ENCODE measurements at places on chromosomes 11 and 22.

DNA sequence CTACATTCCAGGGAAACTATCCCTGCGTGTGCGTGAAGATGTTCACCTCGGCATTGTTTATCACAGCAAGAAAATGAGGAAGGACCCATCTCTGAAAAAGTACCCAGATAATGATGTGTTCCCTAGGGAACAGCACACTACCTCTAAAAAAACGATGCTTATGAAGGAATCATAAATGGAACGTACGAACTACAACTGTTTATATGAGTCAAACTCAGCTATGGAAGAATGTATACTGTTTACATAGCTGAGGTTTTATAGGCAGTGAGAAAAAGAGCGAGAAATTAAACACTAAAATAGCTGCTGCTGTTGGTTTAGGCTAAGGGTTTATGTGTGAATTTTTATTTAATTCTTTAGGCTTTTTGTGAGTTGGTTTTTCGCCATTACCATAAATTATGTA lies 48.9 kb downstream of the APOL1 start:
- no peak for DNase-seq

DNA sequence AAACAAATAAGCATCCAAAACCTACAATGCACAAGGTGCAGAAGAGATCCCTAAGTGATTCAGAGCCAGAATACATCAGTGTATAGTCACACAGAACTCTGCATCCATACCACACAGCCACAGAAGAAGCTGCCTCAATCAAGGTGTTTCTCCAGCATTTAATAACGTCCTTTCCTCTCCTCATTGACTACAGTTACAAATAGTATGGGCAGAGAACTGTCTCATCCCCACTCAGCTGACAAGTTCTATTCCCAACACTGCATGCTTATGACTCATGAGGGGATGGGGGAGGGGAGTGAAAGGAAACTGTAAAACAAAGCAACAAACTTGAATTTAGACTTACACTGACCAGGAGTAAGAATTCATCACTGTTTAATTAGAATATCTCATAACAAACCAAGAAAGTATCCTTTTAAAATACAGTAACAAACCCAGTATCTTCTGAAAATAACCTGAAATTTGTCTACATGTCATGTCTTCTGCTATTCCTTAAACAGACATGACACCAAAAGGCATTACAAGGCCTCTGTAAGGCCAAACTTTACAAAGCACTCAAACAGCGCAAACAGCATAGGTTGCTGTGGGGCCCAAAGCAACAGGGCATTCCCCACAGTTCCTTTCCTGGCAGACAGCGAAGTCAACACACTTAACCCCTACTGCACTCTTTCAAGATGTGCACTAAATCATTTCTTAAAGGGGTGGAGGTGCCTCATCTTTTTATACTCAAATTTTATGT lies 29.3 kb downstream of the CELF1 start:
- DNase-seq, result peak; percentile 54

DNA sequence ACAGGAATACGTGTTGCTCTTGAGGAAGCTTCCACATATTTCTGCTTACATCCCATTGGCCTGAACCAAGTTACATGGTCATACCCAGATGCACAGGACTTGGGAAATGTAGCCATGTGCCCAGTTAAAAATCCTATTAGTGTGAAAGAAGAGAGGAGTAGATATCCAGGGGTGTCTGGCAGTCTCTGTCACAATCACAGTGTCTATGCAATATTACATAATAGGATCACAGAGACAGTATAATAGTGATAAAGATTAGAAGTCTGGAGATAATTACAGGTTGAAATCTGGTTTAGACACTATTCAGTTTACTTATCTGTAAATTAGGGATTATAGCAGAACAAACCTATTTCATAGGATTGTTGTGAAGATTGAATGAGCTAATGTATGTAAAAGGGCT lies 62.6 kb upstream of the SLC6A5 start:
- DNase-seq, result no peak

- peak; percentile 56 for DNase-seq
Measured at GRCh38 chr22:47328550-47329243, 566.2 kb downstream of the TBC1D22A start.

DNA sequence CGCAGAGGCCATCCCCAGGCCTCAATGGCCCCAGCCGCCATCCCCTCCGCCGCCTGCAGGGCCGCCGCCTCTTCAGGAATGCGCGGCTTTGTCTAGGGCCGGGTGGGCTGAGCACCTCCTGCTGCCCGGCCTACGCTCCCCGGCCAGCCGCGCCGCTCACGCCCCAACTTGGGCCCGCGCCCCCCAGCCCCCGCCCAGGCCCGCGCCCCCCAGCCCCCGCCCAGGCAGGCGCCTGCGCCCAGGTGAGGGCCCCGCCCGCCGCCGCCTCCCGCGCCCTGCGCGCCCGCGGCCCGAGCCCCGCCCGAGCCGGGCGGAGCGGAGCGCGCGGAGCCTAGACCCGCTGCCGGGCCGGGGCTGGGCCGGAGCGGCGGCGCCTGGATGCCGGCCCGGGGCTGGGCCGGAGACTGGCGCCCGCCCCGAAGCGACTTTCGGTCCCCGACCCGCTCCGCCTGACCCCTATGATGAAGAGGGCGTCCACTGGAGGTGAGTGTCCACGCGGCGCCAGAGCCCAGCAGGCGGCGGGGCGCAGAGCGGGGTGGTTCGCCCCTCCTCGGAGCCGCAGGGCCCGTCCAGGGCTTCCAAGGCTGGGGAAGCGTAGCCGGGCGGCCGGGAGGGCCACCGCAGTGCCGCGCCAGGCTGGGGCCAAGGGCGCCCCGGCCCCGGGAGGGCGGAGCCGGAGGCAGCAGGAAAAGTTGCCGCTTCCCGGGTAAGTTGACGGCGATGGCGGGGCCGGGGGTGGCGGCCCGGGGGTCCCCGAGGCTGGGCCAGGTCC lies 34.3 kb upstream of the PRODH start:
- no peak for DNase-seq

GRCh38 chr11:101692980-101693379 lies 109.2 kb upstream of the TRPC6 start:
- no peak for DNase-seq

GRCh38 chr11:12640355-12640754 lies 33.9 kb upstream of the TEAD1 start:
- DNase-seq, result no peak

DNA sequence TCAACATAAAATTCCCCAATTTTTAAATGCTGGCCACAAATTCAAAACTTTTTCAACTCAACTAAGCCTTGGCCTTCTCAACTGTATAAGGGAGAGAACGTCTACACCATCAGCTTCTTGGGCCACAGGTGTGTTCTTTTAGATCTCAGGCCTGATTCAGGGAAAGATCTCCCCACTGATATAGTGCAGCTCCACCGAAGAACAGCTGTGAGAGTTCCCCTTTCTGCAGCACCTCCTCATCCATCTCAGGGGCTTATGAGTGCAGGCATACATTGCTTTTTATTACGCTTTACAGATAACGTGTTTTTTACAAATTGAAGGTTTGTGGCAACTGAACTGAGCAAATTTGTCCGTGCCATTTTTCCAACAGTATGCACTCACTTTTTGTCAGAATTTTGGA lies 8.0 kb upstream of the CD82 start:
- DNase-seq, result no peak

GRCh38 chr11:124183068-124183467 lies at the start of gene OR10D3:
Gene OR10D3, plus strand, starts transcription at chr11:124183345. Its CDS starts 1,925 bp downstream, at chr11:124185270.
- DNase-seq, result no peak

DNA sequence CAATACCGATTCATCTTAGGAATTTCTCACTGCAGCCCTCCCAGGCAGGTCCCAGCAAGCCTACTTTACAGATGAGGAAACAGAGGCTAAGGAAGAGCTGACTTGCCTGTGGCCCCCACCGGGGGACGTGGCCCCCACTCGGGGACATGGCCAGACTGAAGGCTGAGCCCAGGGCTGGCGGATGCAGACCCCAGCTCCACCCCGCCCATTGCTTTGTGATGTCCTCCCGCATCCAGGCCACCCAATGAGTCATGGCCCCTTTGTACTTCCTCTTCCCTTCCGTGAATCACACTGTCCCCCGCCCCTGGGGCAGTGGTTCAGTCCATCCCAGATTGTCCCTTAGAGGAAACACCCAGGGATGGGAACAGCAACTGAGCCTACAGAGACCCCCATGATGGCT lies 116.0 kb upstream of the ANO1 start:
- DNase-seq, result no peak

DNA sequence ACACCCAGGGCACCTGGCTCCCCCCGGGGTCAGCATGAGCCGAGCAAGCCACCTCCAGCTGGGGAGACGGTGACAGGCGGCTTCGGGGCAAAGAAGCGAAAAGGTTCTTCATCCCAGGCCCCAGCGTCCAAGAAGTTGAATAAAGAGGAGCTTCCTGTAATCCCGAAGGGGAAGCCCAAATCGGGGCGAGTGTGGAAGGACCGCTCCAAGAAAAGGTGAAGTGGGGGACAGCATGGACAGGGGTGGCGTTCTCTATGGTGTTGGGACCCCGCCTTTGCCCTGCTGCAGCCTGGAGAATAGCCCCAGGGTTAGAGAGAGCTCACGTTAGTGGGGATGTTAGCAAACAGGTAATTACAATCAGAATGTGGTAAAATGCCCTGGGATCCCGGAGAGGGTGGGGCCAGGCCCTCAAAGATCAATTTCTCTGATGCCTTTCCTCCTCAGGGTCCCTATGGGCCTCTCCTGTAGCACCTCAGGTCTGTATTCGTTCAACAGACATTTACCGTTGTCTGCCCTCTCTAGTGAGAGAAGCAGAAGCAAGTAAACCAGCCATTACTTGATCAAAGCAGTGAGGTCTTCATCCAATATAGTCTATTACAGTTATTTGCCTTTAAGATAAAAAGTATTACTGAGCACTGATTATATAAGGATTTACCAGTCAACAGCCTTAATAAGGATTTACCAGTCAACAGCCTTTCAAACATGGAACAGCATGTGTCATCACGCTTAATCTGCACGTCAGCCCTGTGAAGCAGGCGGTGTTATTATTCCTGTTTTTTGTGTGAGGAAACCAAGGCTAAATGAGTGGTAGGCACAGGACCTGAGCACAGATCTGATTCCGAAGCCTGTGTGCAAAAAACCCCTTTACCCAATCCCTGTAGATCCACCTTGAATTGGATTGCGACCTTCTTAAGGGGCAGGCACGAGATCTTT lies 1.0 kb downstream of the CCDC86 start:
- no peak for DNase-seq

DNA sequence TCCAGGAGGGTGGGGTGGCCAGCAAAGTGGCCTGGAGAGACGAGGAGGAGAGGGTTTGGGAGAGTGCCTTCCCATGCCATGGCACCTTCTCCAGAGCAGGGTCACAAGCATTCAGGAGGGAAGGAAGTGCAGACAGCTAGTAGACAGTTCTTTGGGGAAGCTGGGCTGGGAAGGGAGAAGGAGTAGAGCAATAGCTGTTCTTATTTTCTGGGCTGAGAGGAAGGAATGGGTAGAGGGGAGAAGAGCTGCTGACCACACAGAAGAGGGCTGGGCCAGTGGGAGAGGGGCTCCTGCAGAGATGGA lies 14.8 kb upstream of the PICK1 start:
- DNase-seq, result no peak

GRCh38 chr11:70050243-70050642 lies 27.9 kb upstream of the ANO1 start:
- DNase-seq, result no peak

GRCh38 chr11:130476200-130476921 lies 27.9 kb downstream of the ADAMTS15 start:
- DNase-seq, result no peak

DNA sequence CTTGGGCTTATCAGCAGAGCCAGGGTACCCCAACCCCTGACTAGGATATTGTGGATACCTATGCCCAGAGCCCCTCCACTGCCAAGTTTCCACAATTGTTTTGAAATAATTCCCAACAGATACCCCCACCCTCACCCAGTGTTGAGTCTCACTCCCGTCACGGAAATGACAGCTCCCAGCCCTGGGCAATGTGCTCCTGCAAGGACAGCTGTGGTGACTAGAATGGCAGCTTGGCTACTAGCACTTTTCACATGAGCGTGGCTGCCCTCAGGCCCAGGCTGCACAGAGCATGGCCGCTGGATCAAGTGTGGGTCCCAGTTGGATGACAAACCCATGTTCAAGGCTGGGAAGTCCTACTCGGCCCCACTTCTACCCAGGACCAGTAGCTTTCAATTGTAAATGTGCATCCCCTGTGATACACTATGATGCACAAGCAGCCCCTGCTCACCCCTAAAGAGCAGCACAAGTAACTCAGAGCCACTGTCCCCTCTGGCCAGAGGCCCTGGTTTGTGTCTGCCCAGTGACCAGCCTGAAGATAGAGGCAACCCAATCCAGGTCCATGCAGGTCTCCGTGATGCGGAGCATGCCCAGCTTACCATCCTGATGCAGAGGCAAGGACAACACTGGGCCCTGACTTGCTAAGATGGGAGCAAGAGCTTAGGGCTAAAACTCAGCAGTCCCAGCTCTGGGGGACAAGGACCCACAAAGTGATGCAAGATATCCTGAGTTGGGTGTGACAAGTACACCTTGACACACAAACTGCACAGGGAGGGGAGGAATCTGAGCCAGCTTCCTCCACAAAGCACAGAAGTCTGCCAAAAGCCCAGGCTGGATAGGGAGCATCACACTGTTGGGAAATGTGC lies 13.2 kb downstream of the KCNQ1OT1 start:
- DNase-seq, result no peak

GRCh38 chr11:73171436-73172161 lies 29.5 kb upstream of the FCHSD2 start:
- no peak for DNase-seq
